ENCODE measurements at places on chromosomes 6 and 20.
A peak's percentile ranks its signal among the peaks of the same experiment; 100 is the strongest.

DNA sequence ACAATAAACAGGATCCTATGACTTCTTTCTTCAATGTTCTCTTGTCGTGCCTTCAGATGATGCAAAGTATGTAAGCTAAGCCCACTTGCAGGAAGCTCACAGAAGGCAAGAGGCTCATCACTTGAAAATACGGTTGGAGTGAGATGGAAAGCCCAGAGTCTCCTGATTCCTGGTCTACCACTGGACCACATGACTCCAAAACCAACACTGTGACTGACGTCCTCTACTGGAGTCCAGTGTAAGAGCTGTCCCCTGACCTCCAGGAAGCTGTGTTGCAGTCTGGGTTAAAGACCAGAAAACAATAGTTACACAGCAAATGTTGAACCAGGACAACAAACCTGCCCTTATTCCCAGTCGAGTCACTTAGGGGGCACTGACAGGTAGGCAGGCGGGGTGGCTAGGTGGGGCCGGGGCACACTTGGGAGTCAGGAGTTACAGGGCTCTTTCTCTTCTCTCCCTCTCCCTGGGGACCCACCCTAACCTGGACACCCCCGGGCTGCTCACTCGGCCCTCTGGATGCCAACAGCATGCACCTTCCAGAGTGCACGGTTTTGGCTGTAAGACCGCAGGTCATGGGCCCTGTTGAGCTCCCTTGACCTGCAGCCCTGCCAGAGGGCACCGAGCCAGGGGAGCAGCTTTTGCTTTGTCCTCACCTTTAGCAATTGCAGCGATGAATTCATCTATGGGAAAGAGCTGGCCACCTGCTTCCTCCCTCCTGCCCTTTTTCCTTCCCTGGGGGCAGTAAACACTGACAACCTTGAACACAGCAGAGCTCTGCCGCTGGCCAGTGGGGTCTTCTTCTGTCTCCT is 7.4 kb downstream of the PCK1 start:
- DNase-seq, result no peak

DNA sequence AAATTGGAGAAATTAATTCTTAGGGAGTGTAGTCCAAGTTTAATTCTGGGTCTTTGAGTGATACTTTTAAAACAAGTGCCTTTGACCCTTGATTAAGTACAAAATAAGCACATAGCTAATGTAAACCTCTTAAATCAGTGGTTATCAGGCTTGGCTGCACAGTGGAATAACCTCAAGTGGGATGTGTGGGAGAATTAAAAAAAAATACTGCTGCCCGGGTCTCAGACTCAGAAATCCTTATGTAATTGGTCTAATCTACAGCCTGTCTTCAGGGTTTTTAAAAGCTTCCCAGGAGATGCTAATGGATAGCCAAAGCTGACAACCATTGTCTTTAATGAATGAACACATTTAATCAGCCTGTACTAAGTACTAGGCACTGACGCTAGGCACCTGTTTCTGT is 28.5 kb upstream of the TMEM14A start:
- no peak for DNase-seq

GRCh38 chr20:59958123-59958522 is at the start of gene CDH26:
CDH26 (plus strand) TSS chr20:59958423; CDS start chr20:59958727, 304 bp downstream.
- DNase-seq, result no peak

- no peak for DNase-seq
Observed at GRCh38 chr20:36377348-36378326, 71.5 kb downstream of the DLGAP4 start.

- no peak for DNase-seq
Observed at GRCh38 chr6:121596441-121596840, 161.0 kb downstream of the GJA1 start.

- DNase-seq, result no peak
Observed at GRCh38 chr6:105835373-105835772, 250.8 kb upstream of the PRDM1 start.

DNA sequence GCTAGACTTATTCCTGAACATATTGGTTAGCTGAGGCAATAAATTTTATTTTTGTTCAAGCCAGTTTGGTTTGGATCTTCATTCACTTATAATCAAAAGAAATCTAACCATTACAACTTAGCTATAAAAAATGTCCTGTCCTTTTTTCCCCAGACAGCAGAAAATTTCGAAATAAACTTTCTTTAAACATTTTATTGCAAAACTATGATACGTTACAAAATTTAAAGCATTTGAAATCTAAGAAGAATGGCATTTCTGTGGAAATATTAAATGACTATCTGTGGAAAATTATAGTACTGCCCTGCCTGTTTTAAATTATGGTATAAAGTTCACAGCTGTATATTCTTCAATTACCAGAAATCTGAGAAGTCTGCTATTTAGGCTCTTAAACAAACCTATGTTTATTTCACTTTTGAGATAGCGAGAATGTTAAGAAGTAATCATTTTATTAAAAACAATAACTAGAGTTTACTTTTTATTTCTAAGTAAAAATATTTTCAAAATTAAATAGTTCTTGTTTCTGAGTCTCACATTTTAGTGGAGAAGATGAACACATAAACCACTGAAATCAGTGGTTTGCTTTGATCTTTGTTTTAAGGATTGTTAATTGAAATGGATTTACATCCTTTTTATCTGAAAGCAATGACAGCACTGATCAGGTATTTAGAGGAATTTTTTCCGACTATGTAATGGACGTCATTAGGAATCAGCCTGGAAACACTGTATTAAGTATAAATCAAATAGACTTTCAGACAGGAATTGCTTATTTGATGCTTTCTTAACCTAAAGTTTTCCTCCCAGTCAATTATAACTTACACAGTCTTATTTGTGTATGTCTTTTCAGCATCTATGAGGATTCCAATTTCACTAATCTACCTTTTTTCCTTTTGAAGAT is 553.7 kb downstream of the COL12A1 start:
- no peak for DNase-seq

- DNase-seq, result no peak
Observed at GRCh38 chr6:48564036-48564820, 453.2 kb upstream of the PTCHD4 start.

DNA sequence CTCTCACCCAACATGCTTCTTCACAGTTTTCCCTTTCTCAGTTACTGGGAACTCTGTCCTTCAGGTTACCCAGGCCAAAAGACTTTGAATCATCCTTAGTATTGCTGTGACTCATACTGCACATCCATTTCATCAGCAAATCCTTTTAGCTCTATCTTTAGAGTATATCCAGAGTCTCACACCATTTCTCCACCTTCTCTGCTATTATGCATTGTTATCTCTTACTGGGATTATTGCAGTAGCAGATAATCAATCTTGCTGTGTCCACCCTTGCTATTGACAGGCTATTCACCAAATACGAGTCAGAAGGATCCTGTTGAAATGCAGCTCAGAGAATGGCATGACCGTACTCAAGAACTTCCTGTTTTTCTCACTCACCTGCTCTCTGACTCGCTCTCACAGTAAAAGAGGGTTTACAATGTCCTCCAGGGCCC is 57.3 kb downstream of the BCKDHB start:
- no peak for DNase-seq

GRCh38 chr6:159035891-159036290 is 8.9 kb downstream of the TAGAP start:
- no peak for DNase-seq

DNA sequence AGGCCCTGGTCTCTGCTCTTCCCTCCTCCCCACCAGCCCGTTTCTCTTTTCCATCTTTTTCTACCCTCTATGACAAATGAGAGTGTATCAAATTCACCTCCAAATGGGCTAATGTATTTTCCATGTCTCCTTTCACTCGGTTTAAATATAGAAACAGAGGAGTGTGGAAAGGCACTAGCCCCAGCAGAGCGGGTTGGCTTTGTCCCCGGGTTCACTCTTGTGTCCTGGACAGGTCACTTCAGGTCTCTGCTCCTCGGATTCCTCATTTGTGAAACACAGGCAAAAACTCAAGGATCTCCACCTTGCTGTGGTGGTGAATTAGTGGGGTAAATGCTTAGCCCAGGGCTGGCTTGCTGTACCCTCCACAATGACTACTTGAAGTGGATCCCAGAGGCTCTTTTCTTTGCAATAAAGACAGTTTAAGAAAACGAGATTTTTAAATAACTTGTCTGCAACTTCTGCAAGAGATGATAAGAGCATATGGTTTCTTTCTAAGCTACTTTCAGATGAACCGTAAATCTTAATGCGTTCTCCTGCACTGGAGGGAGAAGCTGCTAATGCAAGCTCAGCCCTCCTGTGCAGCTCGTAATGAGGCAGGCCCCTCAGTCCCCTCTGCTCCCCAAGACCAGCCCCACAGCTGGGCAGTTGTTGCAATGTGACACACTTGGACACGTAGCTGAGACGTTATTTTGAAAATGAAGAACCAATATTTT is 292.9 kb downstream of the THBS2 start:
- no peak for DNase-seq

GRCh38 chr6:86030875-86031274 is 388.2 kb upstream of the SYNCRIP start:
- DNase-seq, result no peak

DNA sequence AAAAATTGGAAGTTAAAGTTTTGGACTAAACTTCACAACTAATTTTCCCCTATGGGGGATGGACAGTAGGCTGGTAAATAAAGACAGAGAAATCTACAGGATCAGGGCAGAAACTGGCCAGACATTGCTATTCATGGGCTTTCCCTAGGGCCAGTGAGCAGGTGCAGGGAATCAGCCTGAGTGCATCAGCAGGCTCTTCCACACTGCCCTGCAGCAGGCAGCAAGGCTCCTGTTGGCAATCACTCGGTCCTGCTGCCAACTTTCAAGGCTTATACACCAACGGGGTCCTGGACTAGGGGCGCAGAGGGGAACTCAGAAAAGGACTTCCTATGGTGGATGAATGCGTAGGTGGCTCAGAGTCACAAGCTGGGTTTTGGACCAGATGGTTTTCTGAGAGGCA is 59.8 kb upstream of the NHSL1 start:
- DNase-seq, result no peak

DNA sequence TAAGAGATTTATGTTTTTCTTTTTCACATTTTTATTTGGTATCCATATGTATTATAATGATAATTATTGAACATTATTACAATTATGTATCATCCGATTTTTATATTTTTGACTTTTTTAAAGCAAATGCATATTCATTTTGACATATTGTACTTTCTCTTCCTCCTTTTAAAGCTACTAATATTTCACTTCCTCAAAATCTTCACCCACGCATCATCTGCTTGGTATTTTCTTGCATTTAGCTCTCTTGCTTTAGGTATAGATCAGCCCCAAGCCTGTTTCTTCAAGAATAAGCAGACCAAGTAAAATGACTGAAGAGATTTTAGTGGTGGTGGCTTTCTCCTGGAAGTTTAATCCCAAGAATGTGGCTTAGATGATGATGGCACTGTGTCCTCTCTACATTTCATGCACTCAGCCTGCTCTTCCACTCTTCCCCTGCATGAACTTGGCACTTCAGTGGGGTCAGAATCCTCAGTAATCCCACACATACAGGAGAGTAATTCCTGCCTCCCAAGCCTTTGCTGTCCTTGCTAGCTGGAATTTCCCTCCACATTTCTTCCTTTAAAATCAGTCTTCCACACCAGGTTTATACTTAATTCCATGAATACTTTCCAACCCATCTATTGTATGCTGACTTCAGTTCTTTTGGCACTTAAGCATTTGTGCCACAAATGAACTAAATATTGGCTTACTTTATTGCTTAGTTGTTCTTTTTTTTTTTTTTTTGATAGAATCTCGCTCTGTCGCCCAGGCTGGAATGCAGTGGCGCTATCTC is 8.2 kb downstream of the NCOA7 start:
- DNase-seq, result no peak

GRCh38 chr20:10219452-10219791 is 792 bp downstream of the SNAP25 start:
- peak; percentile 28 for DNase-seq

GRCh38 chr6:4180652-4181255 is 45.4 kb upstream of the ECI2 start:
- DNase-seq, result no peak

DNA sequence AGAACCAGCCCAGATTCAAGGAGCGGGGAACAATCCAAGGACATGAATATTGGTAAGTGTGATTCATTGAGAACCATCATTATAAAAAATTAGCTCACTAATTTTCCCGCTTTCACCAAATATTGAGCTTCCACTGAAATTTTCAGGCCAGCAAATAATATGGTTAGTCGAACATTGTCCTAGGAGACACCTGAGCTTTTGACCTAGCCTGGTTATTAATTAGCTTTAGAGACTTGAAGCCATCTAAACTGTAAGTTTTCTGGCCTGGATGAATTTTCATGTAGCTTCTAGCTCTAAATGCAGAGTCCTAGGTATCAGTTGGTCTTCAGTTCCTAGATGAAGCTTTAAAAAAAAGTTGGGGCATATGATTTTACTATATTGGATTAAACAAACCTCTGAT is 17.1 kb upstream of the RALGAPA2 start:
- DNase-seq, result no peak

- DNase-seq, result no peak
Observed at GRCh38 chr20:56212091-56212490, 36.4 kb upstream of the MC3R start.

- DNase-seq, result no peak
Observed at GRCh38 chr6:5230081-5230480, 30.7 kb downstream of the LYRM4 start.

GRCh38 chr6:105136431-105137350 is 43.1 kb downstream of the POPDC3 start:
- no peak for DNase-seq

GRCh38 chr20:4371623-4372251 is 350.0 kb upstream of the PRND start:
- DNase-seq, result no peak

GRCh38 chr6:48568856-48569255 is 457.9 kb upstream of the PTCHD4 start:
- DNase-seq, result no peak

GRCh38 chr6:113182370-113183141 is 674.6 kb upstream of the MARCKS start:
- DNase-seq, result no peak

- DNase-seq, result no peak
Observed at GRCh38 chr6:117568831-117569410, 33.4 kb downstream of the GOPC start.

- no peak for DNase-seq
Observed at GRCh38 chr6:19812512-19813119, 24.6 kb upstream of the ID4 start.

- DNase-seq, result no peak
Observed at GRCh38 chr6:112245511-112246203, 8.7 kb downstream of the LAMA4 start.

- DNase-seq, result no peak
Observed at GRCh38 chr6:252775-253535, 39.3 kb upstream of the DUSP22 start.

- DNase-seq, result peak; percentile 31
Observed at GRCh38 chr6:14743474-14744211, 502.2 kb upstream of the JARID2 start.

GRCh38 chr6:31784098-31784925 is 7.2 kb upstream of the VWA7 start:
- no peak for DNase-seq
